ENCODE measurements at places on chromosomes 1 and 21.
A peak's percentile ranks its signal among the peaks of the same experiment; 100 is the strongest.

DNA sequence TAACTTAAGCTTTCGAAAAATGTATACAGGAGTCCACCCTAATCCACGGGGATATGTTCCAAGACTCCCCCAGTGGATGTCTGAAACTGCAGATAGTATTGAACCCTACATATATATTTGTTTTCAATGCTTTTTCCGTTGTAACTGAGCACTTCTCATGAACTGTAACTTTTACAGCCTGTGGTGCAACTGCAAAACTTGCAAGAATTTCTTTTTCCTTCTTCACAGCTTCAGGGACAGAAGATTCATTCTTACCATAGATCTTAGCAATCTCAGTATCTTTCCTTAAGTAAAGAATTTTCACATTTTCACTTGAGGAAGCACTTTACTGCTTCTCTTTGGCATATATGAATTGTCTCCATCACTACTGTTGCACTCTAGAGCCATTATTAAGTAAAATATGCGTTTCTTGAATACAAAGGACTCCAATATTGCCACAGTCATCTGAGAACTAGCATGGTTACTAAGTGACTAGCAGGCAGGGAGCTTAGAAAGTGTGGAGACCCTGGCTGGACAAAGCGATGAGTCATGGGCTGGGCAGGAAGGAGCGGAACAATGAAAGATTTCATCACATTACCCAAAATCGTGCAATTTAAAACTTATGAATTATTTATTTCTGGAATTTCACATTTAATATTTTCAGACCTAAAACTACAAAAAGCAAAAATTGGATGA lies 14.1 kb downstream of the DPYD start:
- no peak for ATAC-seq

DNA sequence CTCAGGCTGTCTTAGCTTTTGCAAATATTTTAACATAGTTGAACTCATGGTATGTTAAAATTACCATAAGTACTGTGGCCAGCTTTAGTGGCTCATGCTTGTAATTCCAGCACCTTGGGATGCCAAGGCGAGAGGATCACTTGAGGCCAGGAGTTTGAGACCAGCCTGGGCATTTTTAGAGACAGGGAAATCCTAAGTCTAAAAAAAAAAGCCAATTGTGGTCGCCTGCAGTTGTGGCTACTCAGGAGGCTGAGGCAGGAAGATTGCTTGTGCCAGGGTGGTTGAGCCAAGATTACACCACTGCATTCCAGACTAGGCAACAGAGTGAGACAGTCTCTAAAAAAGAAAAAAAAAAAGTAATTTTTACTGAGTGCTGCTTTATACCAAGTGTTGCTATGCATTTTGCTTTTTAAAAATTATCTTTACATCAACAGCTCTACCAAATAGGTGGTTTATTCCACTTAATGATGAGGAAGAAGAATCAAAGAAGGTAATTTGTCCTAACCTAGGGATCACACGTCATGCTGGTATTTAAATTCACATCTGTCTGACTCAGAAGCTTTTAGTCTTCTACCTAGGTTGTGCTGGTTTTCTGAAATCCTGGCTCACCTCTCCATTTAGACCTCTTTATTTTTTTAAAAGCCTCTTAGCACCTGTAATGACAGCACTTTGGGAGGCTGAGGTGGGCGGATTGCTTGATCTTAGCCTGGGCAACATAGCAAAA lies 16.8 kb downstream of the PPP1R12B start:
- no peak for ATAC-seq

DNA sequence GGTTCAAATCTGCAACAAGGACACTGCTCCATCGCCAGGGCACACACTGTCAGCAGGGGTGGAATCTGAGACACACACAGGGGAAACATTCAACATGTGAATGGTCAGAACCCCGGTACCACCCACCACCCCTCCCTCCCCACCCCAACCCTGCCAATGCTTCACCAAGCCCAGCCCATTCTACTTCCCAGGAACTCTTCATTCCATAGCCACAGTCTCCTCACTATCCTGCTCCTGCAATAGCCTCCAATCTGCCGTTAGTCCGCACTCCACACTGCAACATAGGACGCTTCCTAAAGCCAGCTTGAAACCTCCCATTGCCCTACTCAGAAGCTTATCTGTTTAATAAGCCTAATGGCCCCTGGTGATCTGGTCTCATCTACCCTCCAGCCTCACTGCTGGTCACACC lies 7.5 kb upstream of the RAB3B start:
- no peak for ATAC-seq

DNA sequence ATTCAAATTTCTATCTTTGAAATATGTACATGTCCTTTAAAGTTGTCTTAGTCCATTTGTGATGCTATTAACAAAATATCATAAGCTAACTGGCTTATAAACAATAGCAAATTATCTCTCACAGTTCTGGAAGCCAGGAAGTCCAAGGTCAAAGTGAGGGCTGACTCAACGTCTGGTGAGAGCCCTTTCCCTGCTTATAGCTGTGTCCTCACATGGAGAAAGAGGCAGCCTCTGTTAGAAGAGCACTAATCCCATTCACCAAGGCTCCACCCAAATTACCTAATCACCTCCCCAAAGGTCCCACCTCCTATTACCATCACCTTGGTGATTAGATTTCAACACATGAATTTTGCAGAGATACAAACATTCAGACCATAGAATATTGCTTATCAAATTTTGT lies 450.1 kb upstream of the BEND5 start:
- no peak for ATAC-seq

DNA sequence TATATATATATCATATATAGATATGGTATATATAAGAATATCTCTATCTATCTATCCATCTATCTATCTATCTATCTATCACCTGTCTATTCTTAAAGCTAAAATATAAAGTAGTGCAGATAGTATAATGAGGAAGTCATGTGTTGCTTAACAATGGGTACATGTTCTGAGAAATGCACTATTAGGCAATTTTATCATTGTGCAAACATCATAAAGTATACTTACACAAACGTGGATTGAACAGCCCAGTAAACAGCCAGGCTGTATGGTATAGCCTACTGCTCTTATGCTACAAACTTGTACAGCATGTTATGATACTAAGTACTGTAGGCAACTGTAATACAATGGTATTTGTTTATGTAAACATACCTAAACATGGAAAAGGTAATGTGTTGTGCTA lies 621.0 kb upstream of the NCAM2 start:
- ATAC-seq: no peak

GRCh38 chr1:27436204-27437159 lies 44.1 kb downstream of the GPR3 start:
- ATAC-seq: peak; percentile 68

DNA sequence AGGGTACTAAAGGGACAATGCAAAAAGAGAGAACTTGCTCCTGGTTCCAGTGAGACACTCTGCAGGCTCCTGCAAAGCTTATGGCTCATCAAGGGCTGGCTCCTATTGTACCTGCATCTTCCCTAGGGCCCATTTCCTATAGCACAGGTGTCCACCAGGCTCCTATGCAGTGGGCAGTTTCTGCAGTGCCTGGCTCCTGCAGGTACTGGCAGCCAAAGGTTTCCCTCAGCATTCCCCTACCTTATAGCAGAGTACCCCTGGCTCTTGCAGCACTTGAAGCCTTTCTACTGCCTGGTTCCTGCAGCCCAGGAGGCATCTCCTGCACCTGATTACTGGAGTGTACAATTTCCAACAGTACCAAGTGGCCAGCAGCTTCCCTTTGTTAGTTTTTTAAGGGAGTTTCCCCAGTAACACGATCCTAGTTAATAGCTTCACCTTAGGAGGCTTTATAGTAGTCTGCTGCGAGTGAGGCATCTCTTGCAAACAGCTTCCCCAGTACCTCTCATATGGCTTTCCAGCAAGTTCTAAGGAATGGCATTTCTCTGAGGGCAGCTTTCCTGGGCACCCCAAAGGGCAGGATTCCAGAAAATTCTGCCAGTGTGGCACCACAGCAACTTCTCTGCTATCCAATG lies 141.7 kb downstream of the DENND1B start:
- ATAC-seq: no peak

DNA sequence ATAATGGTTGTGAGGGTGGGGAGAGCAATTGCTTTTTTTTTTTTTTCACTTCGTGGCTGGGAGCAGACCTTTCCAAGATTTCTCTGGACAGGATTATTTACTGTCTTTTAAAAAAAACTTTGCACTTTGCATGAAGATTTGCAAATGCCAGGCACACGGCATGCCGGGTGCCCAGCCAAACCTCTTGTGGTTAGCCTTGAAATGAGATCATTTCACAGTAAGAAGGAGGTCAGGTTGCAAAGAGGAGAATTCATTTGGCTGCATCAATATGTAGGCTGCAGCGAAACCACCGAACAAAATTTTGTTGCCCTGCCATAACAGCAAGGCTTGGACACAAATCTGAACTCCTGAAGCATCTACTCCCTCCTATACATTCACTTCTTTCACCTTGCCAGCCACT lies 36.5 kb upstream of the KCND3 start:
- no peak for ATAC-seq

- ATAC-seq: no peak
Observed at GRCh38 chr1:153485863-153486262, 25.4 kb upstream of the S100A7 start.
